Stromal cell of bone marrow (primary cell): ENCODE measurements at places on chromosomes 5 and 9.
A peak's percentile ranks its signal among the peaks of the same experiment; 100 is the strongest.

DNA sequence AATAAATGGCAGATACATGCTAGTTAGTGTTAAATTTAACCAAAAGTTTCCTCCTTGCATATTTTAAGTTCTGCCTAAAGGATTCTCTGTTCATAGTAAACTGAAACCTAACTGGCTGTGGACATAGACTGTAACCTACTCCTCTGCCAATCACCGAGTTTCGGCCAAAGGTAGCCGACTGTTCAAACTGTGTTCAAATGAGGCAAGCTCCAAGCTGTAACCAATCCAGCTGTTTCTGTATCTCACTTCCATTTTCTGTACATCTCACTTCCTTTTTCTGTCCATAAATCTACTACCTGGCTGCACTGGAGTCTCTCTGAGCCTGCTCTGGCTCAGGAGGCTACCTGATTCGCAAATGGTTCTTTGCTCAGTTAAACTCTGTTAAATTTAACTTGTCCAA is 44.1 kb downstream of the KCNV2 start:
- no peak for DNase-seq

DNA sequence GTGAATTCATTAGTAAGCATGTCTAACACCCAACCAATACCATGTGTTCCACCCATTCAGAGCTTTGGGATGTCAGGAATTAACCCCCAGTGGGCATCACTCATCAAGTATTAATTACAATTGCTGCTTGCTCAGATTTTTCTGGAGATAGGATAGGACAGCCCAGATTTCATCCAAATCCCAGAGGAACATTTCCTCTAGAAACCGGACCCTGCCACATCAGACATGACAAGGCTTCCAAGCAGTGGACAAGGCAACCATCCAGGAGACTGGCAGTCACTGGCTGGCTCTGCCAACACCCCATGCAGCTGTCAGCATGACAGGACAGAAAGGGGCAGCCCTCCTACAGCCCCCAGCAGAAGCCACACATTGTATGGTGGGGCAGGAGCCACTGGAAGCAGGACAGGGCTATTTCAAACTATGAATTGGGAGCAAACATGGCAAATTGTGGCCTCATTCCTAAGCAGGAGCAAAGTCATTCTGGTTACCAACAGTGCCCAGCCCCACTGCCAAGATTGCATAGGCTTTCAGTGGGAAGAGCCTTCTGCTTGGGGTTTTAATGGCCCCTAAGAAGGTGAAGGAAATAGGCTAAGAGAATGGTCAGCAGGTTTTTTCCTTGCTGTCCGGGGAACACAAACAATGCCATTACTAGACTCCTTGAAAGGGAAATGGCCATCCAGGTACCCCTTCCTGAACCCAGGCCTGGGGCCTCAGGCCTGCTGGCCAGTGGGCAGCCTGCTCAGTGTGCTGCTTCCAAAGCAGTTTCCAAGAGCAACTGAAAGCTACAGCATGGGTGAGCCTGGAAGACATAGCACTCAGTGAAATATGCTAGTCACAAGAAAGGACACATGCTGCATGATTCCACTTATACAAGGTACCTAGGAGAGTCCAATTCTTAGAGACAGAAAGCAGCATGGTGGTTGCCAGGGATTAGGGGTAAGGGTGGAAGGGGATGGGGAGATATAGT is 294.7 kb upstream of the SLC30A5 start:
- DNase-seq, result no peak

GRCh38 chr5:68744206-68744605 is 349.6 kb upstream of the SLC30A5 start:
- DNase-seq, result no peak

DNA sequence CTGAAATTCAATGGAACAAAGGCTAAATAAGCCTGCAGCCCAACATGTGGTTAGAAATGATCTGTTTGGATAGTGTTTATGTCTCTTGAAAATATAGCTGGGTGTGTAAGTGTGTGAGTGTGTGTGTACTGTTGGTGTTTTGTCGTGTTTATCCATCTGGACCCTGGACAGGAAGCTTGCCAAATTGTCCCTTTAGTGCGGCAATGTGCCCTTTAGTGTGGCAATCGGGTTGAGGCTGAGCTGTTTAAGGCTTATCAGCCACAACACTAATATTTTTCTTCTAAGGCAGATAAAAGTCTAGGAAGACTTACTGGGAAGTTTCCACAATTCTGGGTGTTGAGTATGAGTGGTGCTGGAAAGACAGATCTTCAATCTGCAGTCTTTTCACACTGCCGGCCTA is 180.2 kb downstream of the YTHDC2 start:
- DNase-seq, result no peak

DNA sequence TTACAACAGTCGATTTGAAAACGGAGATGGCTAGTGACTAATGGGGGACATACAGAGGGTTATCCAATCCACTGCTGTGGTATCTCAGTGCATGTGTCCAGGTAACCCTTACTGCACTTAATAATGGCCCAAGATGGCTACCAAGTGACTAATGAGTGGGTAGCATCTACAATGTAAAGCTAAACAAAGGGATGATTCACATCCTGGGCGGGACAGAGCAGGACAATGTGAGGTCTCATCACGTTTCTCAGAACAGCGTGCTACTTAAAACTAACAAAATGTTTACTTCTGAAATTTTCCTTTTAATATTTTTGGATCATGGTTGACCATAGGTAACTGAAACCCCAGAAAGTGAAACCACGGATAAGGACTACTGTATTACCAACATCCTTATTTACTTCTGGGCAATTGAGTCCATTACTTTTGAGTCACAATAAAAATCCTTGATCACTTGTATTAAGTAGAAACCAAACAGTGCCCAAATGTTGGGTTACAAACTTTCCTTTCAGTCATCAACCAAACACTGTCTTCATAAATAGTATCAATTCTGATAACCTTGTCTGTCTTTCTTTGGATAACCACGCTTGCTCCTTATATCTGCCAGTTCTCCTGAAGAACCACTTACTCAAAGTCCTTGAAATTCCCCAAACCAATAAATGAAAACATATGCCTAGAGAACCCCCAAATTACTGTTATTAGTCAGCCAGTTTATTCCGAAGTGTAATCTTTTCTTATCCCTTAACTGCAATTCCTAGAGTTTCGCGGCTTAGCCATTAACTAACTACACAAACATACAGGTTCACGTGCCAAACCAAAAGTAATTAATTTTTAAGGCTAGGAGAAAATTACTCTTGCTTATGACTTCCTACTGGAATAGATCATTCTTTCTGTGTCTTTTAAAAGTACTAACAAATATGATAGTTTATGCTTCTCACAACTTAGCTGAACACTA is 59.7 kb downstream of the ELL2 start:
- no peak for DNase-seq

GRCh38 chr5:54360089-54360488 is 49.7 kb upstream of the ARL15 start:
- peak; percentile 55 for DNase-seq

GRCh38 chr9:38656896-38657295 is 36.5 kb upstream of the ANKRD18A start:
- no peak for DNase-seq

DNA sequence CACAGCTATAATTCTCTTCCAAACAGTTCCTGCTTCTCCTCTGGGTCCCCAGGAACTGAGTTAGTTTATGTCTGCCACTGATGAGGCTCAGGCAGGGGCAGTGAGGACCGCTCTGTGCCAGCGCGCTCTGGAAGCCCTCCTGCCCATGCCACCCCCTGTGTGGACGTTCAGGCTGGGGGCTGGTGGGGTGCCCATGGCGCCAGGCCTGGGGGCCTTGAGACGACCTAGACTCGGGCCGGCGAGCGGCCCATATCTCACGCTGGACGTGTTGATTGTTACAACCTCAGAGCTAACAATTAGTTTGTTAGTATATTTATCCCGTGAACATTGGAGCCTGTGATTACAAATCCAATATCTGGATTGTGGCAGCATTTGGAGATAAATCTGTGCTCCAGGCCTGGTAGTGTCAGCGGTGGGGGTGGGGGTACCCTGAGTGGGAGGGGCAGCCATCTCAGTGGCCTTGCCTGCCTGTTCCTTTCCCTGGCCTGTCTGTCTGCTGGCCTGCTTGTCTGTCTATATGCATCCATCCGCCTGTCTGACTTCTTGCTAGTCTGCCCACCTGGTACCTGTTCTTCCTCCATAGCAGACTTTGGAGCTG is 256.5 kb upstream of the MVB12B start:
- no peak for DNase-seq

GRCh38 chr9:83583151-83584014 is 39.6 kb upstream of the IDNK start:
- peak; percentile 54 for DNase-seq

- no peak for DNase-seq
Observed at GRCh38 chr5:132812781-132813598, at the start of gene SOWAHA. Gene SOWAHA, plus strand, starts transcription at chr5:132813302. Its CDS starts 320 bp downstream, at chr5:132813622.
